ENCODE measurements at places on chromosomes 7 and 10.

DNA sequence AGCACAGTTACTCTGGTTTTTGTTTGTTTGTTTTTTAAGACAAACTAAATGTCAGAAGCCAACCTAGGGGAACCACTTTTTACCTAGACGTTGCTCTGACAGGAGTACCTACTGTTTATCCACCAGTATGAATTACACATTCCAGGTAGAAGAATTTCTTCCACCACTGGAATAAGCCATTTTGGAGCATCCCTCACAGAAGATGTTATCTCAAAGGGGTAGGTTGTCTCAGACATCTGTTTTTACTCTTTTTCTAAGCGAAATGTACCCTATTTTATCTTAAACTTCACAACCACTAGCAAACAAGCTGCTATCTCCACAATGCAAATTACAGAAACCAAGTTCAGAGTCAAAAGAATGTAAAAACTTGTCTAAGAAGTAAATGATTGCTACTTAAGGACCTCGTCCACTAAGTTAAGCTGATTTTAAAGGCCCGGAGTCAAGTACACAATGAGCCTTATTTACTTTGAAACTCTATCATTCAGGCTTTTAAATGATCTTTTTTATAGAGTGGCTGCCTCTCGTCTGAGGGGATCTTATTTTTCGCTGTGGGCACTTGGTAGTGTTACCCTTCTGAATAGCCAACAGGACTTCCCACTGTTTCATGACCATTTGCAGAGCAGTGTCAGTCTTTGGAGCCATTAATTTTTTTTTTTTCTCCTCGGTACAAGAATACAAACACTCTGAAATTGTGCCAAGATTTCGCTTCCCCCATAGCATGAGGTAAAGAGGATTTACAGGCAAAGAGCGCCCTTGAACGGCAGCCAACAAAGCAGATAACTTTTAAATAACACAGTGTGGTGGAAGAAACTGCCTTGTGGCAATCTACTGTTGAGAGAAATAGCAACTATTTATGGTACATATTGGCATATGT is 15.7 kb upstream of the ARMC3 start:
- DNase-seq = no peak

- DNase-seq = no peak
Observed at GRCh38 chr10:28533186-28533564, 257 bp downstream of the WAC start.

DNA sequence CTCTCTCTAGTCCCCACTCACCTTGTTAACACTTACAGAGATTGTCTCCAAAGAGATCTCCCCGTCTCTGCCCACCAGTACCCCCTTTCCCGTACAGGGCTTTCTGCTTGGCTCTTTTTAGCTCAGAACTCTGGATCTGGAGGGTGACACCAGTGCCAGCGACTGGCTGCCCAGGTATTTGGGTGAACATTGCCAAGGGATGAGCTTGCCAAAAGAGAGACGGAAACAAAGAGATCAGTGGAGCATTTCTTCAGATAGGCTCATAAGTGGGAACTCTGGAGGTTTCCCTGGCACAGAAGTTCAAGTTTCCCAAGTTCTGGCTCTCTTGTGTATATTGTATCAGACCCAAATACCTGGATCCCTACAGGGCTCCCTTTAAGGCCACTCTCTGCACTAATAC is 30.0 kb downstream of the STRIP2 start:
- DNase-seq = no peak

DNA sequence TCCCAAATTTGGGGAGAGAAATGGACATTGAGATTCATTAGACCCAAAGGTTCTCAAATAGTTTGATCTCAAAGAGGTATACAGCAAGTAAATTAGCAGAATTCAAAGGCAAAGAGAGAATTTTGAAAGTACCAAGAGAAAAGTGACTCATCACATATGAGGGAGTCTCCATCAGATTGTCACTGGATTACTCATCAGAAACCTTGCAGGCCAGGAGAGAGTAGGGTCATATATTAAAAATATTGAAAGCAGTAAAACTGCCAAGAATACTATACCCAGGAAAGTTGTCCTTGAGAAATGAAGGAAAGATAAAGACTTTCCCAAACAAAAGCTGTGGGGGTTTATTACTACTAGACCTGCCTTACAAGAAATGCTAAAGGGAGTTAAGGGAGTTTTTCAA is 140.6 kb downstream of the TMEM168 start:
- no peak for DNase-seq

DNA sequence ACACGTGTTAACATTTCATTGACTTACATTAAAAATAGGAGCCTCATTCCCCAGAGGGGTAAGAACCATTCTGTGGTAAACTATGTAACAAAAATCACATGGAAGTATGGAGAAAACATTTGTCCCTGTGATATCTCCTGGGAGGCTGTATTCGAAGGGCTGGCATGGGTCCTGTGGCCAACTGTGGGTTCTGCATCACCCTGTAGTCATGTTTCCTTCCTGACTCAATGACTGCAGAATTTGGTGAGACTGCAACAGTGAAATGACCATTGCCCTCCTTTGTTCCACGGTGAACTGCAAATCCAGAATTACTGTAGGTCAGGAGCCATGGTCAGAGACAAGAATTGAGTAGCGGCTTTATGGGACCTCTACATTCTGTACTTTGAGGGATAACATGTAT is 3.6 kb upstream of the ZEB1 start:
- no peak for DNase-seq

GRCh38 chr10:91604553-91605534 is 28.0 kb downstream of the PPP1R3C start:
- DNase-seq = no peak

GRCh38 chr10:127346604-127347003 is 150.2 kb upstream of the INSYN2A start:
- DNase-seq = no peak

- DNase-seq = no peak
Observed at GRCh38 chr10:101155896-101156295, 24.8 kb downstream of the TLX1 start.

- no peak for DNase-seq
Observed at GRCh38 chr10:58990693-58991092, 185.8 kb upstream of the PHYHIPL start.

DNA sequence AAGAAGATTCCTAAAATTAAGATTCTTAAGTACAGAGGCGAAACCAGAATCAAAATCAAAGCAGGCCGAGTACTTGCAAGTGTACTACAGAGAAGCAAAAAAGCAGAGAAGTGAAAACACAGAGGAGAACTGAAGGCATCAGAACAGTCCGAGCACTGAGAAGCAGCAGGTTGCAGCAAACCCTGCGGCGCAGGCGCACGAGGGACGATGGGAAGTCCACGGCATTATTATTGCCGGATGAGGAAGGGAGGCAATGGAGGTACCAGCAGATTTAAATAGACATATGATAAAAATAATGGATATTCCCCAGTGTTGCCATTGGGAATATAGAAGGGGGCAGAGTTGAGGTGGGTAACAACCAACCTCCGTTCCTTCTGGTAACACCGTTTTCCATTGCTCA is 7.2 kb upstream of the SPAM1 start:
- no peak for DNase-seq

GRCh38 chr7:151565541-151565940 is 45.8 kb upstream of the RHEB start:
- DNase-seq = no peak

GRCh38 chr10:49117376-49118070 is 2.2 kb upstream of the VSTM4 start:
- no peak for DNase-seq
